ENCODE measurements at places on chromosomes 6 and 20.
A peak's percentile ranks its signal among the peaks of the same experiment; 100 is the strongest.

GRCh38 chr20:58571356-58571692 lies 56.1 kb upstream of the APCDD1L start:
- DNase-seq: no peak

DNA sequence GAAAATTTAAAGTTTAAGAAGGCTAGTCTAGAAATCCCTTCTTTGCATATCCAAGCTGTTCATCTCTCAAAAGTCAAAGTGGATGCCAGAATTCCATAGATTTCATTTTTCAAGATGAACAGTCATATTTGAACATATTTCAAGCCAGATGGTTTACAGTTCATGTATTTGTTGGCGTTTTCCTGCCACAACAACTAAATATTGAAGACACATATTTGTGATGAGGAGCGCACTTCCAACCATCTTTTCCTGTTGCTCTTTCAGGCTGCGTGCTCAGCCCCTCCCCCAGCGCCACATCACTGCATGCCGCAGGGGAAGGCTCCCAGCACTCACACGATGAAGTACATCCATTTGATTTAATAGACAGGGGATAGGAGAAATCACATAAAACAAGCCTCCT lies 5.9 kb upstream of the NOX3 start:
- no peak for DNase-seq

DNA sequence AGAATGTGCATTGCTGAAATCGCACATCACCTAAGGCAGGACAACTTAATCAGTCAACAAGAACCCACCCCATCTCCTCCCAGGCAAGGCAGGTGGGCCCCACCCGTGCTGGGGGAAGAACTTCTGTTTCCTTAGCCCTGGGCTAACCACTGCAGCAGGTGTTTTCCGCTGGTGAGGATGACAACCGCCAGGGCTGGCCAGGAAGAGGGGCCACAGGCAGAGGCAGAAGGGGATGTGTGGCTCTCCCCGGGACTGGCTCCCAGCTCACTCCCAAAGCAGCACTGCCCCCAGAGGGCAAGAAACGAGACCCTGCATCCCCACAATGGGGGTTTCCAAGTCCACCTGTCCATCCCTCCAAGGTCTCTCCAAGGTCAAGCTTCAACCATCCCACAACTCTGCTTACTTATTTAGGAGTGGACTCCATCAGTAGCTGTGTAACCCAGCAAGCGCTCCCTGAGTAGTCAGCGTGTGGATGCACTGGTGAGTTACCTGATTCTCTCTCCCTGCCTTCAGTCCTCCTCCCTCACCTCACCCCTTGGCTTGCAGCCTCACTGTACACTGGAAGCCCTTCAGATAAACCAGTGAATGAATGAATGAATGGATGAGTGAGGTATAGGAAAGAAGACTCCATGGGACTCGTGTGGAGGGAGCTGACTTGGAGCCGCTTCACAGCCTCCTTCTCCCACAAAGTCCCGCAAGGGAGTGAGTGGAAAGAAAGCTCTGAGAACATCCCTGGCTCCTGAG lies 168.2 kb upstream of the CST7 start:
- no peak for DNase-seq

DNA sequence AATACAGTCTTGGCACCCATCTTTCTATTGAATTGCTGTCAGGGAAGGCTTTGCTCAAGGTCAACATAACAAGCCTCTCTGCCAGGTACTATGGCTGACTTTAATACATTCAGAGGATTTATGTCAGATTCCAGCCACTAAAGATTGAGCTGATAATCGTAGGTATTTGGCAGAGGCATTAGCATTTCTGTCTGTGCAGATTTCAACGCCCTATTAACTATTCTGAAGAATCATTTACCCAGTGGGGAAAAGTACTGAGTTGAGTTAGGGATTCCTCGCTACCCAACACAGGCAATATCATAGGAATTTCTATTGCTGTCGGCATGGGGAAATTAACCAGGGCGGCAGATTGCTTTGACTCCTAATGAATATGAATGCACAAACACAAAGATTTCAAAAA lies 233.7 kb upstream of the SPTLC3 start:
- no peak for DNase-seq

- DNase-seq: peak; percentile 47
These were observed 1089.3 kb upstream of the DEFB115 start for GRCh38 chr20:30168025-30168799.

- peak; percentile 11 for DNase-seq
These were observed 2.0 kb downstream of the MAN1A1 start for GRCh38 chr6:119347466-119348095.

GRCh38 chr6:155024391-155025027 lies 29.4 kb downstream of the TIAM2 start:
- no peak for DNase-seq

DNA sequence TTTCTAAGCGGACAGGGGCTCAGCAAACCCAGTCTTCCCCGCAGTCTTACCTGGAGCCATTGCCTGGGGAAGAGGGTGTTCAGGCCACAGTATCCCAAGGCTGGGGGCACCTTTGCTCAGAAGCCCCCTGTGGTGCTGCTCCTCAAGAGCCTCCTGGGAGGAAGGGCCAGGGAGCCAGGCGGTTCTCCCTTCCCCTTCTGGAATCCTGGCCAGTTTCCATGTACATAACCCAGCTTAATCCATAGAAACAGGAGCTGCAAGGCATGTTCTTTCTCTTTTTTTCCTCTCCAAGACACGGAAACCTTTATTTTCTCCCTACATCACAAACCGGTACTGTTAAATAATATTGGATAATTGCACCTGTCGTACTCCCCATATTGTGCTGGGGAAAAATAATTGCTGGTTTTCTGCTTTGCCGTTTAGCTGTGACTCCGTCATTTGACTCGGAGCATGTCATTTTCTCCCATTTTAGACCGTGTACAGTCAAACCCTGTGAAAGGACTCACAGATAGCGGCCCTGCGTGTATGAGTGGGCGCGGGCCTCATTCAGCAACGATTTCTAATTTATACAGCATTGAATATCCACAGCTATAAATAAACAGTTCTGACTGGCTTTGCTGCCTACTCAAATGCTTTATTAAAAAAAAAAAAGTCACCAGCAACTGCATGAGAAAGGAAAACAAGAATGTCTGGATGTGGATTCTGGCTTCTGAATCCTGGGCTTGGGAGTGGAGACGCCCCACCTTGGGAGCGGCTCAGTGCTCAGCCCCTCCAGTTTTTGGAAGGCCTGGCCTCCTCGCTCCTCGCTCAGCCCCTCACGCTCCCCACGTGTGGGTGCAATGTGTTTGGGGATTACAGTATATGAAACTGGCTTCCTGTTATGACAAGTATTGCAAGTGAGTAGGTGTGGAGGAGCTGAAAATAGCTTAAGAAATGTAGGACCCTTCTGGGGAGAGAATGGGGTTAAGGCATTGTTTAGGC lies 67.3 kb downstream of the ADTRP start:
- peak; percentile 75 for DNase-seq

DNA sequence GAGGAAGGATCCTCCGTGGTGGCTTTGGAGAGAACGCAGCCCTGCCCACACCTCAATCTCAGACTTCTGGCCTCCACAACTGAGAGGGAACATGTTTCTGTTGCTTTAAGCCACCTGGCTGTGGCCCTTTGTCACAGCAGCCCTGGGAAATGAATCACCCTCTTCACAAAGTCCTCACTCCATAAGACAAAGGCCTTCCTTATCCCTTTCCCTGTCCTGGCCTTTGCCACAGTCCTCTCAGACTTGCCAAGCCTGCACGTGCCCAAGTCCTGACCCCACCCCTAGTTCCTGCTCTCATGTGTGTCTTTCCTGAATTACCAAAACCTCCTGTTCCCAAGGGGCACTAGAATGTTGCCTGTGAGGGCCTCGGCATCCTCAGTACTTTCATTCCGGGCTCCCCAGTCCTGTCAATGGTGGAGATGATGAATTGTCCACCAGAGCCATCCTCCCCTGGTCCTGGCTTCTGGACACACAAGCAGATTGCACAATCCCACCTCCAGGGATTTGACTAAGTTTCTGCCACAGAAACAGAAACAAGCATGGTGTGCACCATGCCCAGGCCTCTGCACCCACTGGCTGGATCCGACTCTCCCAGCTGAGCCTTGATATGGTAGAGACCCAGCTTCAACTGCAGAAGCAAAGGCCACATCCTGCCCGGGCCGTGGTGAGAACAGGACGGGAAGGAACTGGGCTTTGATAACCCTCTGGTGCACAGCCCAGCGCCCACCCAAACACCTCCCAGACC lies 232.6 kb upstream of the PDE10A start:
- DNase-seq: no peak

GRCh38 chr6:165543781-165544180 lies 119.3 kb downstream of the PDE10A start:
- DNase-seq: no peak

DNA sequence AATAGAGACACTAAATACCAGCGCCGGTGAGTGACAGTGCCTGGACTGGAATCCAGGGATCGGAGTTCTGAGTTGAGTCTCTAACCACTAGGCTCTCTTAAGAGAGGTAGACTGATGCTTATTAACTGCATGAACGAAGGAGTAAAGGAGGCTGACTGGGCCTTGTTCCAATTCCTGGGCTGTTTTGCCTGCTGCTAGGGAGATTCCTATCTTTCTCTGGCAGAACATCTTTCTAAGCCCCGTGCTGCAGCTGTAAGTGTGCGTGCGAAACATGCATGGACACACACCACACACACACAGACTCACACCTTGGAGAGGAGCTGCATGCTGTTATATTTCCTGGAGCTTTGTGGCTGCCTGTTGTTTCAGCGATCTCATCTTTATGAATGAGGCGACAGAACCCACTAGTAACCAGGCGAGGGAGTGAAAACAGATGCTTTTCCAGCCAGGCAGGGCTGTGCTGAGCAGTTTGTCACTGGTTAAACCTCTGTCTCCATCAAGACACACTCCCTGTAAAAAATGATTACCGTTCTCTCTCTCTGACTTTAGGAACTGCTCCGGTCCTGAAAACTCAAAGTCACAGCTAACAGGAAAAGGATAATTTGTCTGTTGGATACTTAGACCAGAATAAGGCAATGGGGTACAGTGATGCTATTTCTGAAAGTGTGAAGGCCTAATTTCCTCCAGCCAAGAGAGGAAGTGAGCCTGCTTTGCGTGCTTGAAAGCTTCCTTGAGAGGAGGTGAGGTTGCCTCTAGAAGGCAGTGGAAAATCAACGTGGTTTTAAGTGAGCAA lies 157.4 kb upstream of the ZNF217 start:
- peak; percentile 12 for DNase-seq

DNA sequence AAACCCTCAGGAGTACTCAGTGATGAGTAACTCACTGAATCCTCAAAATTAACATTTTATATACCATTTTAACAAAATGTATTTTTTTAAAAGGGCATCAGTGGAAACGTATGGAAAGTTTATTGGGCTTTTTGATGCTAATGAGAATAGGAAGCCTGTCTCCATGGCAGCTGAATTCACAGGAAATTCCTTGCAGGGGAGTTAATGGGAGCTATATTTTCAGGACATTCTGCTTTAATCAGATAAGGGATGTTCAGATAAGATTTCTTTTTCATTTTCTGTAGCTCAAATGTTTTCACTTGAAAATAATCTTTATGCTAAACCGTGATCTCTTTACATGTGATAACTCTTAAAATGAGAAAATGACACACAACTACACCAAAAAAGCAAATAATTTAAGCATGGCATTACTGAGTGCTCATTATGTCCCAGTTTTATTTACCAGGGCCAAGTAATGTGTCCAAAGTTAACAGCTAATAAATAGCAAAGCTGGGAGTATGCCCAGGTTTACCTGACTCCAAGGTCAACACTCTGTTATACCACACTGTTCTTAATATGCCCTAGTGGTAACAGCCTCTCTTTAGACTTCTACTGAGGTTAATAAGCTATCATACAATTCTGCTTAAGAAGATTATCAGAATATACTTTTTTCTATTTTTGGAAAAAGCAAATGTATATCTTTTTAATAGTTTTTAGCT lies 348.1 kb downstream of the GRIK2 start:
- DNase-seq: no peak

DNA sequence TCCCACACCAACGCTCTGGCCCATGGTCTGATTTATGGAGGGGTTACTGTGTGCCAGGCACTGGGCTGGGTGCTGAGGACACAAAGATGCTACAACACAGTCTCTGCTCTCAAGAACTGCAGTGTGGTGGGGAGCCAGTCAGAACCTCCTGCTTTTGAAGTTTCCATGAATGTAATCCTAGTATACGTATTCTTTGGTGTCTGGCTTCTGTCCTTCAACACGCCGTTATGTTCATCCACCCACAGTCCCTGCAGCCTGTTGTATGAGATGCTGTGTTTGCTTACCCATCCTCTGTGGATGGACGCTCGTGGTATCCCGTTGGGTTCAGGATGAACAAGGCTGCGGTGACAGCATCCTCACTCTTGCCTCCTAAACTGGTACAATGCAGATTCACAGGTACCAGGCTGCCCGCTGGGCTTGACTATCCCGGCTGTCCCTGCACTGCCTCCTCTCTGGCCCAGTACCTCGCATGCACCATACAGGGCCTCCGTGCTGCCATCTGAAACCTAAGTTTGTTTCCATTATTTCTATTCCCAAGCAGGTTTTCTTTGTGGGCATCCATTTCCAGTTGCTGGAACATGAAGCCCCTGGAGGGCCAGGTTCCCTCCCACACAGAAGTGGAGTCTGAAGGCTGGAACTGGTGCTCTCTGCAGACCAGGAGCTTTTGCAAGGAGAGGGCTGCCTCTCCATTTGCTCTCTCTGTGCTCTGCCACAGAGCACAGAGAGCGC lies 364.5 kb downstream of the ZFAND3 start:
- DNase-seq: no peak

- no peak for DNase-seq
These were observed 76.7 kb downstream of the TFAP2A start for GRCh38 chr6:10338151-10338550.

- DNase-seq: no peak
These were observed 106.4 kb upstream of the CARMIL1 start for GRCh38 chr6:25172819-25173218.

DNA sequence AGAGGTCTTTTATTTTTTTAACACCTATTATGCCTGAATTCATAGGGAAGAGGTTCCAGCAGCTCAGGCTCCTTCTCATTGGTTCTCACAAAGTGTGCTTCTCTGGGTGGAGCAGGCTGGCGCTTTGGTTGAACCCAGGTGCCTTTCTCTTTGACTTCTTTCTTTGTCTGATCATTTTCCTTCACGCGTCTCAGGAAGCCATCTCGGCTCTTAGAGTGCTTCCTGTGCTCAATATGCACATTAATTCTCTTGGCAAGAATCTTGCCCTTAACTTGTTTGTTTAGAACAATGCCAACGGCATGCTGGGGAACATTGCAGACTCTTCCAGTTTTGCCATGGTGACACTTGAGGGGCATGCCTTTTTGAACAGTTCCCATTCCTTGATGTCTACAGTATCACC lies 44.2 kb upstream of the RNF24 start:
- DNase-seq: no peak

DNA sequence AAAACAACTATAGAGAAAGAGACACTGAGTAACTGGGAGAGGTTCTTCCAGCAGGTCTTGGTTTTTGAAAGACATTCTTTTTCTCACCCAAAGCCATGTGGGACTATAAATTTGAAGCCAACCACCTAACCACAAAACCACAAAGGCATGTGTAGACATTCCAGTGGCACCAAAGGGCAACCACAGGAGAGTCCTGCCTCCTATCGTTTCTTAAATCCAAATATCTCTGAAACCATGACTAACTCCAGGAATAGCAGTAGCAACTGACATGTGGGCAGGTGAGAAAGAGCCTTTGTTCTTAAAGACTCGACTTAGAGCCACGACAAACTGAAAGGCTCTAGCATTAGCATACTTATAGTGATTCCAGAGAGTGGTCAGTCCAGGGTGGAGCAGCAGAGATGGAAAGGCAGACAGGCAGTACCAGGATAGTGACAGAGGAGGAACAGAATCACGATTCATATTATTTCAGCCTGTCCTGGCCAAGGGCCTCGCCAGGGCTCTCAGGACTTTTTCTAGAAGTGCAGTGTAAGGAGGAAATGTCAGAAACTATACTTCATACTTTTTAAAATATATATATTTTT lies 9.4 kb upstream of the COL9A1 start:
- no peak for DNase-seq

- no peak for DNase-seq
These were observed 501.8 kb downstream of the CD83 start for GRCh38 chr6:14619419-14619781.
